ENCODE measurements at places on chromosomes 6 and 20. TPM values are rescaled to one million over a fixed set of nuclear protein-coding genes. Genes with fewer than 3 reads are reported as not detected.

The ADGRB3 gene
- polyA plus RNA-seq = 0.14 TPM

The LHFPL5 gene
- polyA plus RNA-seq = not detected

The EPHA7 gene
- polyA plus RNA-seq = 0.75 TPM

The LY6G6C gene
- not detected for polyA plus RNA-seq

The CCM2L gene
- polyA plus RNA-seq = 3.4 TPM

The RSPO3 gene
- polyA plus RNA-seq = 27.4 TPM

The BPIFA1 gene
- polyA plus RNA-seq = not detected

The PRPH2 gene
- 0.66 TPM for polyA plus RNA-seq

The RIPPLY2 gene
- 0.59 TPM for polyA plus RNA-seq

- DNase-seq = no peak
Observed at GRCh38 chr20:62792940-62793756, 3.1 kb upstream of the MRGBP start.

DNA sequence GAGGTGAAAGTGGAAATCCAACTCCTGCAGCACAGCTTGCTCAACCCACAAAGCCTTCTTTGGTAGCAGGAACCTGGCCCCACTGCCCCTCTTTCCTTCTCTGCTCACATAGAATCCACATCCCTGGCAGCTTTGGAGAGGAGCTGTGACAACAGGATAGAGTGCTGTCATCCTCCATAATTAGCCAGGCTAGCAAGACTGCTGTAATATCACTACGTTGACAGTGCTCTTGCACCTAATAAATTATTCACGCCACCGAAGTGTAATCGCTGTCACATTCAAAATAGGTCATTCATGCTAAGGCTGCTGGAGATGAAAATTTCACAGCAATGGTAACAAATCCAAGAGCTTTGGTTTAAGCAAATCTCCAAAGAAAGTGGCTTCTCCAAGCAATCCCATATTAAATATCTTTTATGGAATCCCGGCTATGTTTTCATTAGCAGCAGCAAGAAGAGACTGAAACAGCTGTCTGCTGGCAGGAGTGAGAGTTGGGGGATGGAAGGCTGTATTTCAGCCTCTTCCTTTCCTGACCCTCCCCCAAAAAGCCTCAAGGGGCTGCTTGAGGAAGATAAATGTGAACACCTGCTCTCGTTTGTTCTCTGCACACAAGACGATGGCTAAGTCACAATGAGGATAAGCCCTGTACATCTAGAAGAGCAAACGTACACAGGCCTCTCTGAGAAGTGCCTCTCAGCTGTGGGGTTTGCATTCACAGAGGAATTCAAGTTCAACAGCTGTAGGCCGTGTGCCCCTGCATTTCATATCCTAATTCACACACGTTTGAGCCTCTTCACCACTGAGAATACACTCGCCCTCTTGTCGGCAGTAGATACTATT lies 16.5 kb downstream of the RIPOR2 start:
- no peak for DNase-seq

DNA sequence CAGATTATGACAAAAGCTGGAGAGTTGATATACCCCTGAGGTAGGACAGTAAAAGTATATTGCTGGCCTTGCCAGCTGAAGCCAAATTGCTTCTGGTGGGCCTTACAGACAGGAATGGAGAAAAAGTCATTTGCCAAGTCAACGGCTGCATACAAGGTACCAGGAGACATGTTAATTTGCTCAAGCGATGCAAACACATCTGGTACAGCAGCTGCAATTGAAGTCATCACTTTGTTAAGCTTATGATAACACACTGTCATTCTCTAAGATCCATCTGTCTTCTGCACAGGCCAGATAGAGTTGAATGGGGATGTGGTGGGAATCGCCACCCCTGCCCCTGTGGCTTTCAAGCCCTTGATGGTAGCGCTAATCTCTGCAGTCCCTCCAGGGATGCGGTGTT lies 40.4 kb upstream of the POPDC3 start:
- no peak for DNase-seq

GRCh38 chr6:31794866-31795615 lies 511 bp downstream of the VARS1 start:
- no peak for DNase-seq

- DNase-seq = no peak
Observed at GRCh38 chr6:70779934-70780333, 112.3 kb downstream of the SMAP1 start.

GRCh38 chr6:75202676-75203131 lies 3.1 kb downstream of the COL12A1 start:
- no peak for DNase-seq

- DNase-seq = no peak
Observed at GRCh38 chr6:39335780-39336545, 13.5 kb upstream of the KCNK16 start.

DNA sequence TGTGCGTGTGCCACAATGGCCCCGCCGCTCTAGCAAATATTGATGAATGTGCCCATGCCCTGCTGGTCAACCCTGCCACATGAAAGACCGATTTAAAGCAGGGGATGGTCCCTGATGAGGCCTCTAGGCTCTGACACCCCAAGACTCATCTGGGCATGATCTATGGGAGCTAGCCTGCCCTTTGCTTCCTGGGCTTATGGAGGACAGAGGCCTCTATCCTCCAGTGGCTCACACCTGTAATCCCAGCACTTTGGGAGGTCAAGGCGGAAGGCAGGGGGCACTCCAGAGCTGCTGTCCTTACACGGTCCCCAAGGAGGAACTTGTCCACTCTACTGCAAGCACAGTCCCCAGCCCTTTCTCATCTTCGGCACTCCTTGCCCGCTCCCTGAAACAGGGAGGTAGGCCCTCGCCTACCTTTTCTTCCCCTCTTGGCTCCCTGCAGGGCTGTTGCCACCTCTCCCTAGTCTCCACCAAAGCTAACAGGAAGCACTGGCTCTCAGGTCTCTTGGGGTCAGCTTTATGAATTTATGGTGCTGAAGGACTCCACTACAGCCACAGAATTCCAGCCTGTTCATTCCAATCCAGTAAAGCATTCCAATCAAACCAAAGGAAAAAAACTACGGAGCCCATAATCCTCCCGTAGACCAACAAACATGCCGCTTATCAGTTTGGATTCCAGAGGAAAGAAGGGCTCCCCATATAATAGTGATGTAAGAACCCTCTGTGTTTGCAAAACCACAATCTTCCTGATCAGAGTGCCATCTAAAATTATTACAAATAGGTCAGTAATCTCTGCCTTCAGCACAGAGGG lies 48.7 kb upstream of the FOXQ1 start:
- DNase-seq = no peak

GRCh38 chr20:57851796-57852195 lies 142.0 kb upstream of the PMEPA1 start:
- DNase-seq = no peak

DNA sequence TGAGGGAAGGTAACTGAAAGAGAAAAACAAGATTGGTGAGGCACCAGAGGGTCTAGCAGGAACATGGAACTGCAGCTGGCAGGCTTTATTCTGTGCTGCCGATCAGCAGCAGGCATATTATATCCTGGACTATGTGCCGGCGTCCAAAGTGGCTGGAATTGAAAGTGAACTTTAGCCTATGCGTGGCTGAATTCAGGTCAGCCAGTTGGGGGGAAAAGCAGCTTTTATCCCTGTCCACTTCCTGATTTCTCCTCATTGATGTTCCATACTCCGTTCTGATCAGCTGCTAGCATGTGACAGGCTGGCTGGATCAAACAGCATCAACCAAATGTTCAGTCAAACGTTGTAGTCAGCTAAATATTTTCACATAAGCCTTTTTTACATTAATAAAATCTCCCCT lies 99.0 kb downstream of the CAP2 start:
- DNase-seq = no peak

- no peak for DNase-seq
Observed at GRCh38 chr6:85565736-85566135, 27.9 kb downstream of the SNX14 start.

GRCh38 chr6:166764473-166765233 lies 137.6 kb upstream of the RPS6KA2 start:
- no peak for DNase-seq

DNA sequence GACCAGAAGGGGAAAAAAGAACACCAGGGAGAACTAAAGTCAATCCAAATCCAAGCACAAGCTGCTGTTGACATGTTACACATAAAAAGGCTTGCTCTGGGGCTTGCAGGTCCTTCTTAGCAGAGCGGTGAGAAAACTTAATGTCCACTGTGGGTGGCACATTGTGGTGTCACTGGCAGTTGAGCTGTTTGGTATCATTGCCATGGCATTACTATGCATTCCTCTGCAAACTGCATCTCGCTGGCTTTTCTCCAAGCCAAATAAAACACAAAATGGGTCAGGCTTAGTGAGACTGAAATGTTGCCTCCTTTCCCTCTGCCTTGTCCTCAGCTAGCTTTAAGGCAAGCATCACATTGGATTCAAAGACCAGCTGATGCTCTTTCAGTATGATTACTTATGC lies 40.9 kb downstream of the LY86 start:
- no peak for DNase-seq

DNA sequence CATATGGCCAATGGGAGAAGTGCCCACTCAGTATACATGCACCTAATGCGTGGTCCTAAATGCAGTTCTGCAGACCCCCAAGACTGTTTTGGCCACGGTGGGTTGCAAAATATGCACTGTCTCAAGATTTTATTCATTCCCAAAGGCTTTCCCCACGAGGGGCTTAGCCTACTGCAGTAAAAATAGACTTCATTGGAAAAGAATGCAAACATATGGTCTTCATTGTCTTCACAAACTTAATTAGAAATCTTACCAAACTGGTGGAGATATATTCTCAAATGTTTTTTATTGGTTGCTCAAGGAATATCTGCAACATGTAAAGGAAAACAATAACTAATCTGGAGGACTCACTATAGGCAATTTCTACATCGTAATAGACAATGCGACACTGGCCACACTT lies 31.6 kb upstream of the PRL start:
- no peak for DNase-seq

GRCh38 chr6:3549314-3549940 lies 92.6 kb upstream of the SLC22A23 start:
- no peak for DNase-seq

DNA sequence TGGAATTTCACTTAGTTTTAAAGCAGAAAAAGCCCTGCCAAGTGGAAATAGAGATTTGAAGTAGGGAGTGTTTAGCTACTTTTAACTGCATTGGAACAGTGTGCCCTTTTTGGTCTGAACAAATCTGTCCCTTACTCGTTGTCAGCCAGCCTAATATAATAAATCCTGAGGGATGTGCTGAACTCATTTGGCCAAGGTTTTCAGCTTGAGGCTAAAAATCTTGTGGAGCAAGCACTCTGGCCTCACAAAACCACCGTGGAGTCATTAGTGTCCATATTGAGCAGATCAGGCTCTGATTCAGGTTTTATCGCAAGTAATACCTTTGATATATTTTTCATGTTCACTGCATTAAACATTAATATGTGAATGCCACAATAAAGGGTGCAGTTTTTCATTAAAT lies 383.5 kb downstream of the FRK start:
- no peak for DNase-seq

DNA sequence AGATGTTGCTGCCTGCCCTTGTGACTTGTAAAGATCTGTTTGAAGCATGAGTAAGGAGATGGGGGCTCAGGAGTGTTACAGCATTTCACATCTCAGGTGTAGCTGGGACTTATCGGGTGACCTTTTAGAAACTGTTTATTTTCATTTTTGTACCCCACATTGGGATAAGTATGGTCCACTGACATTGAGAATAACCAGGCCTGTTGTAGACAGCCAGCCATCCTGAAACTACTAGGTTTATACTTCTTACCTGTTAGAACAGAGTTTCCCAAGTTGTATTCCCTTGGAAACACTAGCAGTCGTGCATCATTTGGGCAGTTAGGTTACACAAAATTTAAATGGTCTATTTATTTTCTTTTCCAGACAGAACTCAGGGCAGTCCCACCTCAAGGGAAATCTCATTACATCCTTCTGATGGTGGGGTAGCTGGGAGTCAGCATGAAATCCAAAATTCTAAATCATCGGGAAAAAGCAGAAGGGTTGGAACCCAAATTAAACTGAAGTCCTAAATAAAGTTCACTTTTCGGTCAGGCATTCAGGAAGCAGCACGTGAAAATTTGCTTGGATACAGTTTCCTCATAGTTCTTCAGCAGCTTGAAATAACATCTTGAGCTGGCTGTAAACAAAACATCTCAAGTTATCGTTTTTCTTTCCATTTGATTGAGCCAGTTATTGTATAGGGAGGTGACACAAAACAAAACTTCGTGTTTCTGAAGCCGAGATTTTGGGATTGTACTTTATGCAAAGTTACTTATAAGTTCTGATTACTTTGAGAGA lies 30.5 kb downstream of the FOXO3 start:
- no peak for DNase-seq

DNA sequence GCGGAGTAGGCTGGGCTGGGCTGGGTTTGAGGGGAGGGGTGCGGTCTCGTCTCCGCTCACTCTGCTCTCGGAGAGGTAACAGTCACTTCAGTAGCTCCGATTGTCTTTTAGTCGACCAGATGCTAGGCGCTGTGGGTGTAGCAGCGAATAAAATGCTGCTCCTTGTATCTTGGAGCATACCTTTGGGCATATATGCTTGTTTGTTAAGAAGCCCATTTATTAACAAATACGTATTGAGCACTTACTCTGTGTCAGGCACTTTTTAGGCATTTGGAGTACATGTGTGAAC lies 545 bp downstream of the ACTR5 start:
- DNase-seq = no peak

DNA sequence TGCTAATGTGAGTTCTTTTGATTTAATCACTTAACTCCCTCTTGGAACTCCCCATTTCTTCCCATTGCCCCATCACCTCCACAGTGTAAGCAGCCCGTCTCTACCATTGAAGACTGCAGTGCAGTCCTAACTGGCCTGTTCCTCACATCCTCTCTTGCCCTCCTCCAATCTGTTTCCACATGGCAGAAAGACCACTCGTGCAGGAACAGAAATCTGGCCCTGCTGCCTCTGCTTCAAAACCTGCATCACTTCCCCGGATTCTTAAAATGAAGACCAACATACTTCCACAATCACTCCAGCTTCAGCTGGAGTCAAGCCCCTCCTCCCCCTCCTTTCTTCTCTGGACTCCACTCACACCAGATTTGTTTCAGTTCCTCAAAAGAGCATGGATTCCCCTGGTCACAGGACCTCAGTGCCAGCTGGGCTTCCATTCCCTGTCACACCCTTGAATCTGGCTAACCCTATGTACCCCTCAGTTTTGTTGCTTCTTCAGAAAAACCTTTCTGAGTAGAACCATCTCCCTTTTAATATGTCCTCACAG lies 802.3 kb downstream of the MAFB start:
- DNase-seq = no peak

- DNase-seq = no peak
Observed at GRCh38 chr20:34946661-34947060, 8.9 kb downstream of the GSS start.

DNA sequence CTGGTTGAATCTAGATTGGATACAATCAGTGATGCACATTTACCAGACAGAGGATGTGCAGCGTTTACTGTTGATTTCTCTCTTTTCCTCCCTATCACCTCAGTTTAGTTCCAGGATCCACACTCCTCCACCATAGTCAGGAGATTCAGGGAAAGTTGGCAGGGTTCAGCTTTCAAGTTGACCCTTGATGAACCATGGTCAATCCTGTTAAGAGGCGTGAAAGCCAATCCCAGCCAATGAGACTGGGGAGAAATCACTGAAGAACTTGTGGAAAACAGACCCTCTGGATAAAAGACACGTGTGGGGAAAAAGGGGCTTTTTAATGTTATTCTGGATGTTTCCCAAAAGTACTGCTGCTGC lies 19.2 kb upstream of the SCP2D1 start:
- no peak for DNase-seq

Measured in psoas muscle (tissue), 8 donors.